ENCODE measurements at places on chromosomes 11 and 22.
A peak's percentile ranks its signal among the peaks of the same experiment; 100 is the strongest.

GRCh38 chr22:22195265-22196017 is 49.1 kb upstream of the VPREB1 start:
- DNase-seq = peak; percentile 68

- DNase-seq = no peak
Measured at GRCh38 chr11:121961321-121961801, 154.7 kb downstream of the BLID start.

DNA sequence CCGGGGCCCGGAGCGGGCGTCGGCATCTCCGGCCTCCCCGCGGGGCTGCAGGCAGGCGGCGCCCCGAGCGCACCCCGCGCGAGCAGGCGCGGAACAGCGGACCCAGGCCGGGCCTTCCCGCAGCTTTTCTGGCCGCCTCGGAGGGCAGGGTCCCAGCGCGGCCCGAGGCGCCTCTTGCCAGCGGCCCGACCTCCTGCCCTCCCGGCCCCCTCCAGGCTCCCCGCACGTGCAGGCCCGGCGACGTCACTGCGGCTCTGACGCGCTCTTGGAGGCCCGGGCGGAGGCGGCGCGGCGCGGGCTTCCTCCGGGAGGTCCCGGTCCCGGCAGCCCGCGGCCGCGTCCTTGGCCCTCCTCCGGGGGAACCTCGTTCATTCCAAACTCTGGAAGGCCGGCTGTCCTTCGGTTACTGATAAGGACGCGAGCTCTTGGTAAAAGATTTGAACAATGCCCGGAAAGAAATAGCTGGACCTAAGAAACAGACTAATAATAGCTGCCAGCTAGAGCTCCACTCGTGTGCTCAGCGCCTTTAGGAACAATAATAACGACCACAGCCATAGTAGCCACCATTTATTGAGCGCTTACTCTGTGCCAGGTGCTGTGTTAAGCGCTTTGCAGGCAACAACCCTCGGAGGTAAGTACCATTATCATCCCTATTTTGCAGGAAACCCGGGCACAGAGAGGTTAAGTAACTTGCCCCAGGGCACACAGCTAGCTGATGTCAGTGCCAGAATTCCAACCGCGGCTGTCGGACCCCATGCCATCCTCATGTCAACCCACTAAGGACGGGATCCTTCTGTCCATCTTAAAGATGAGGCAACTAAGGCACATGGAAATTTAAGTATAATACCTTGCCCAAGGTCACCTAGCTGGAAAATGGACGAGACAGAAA is 39.1 kb upstream of the CREB3L1 start:
- DNase-seq = peak; percentile 85

DNA sequence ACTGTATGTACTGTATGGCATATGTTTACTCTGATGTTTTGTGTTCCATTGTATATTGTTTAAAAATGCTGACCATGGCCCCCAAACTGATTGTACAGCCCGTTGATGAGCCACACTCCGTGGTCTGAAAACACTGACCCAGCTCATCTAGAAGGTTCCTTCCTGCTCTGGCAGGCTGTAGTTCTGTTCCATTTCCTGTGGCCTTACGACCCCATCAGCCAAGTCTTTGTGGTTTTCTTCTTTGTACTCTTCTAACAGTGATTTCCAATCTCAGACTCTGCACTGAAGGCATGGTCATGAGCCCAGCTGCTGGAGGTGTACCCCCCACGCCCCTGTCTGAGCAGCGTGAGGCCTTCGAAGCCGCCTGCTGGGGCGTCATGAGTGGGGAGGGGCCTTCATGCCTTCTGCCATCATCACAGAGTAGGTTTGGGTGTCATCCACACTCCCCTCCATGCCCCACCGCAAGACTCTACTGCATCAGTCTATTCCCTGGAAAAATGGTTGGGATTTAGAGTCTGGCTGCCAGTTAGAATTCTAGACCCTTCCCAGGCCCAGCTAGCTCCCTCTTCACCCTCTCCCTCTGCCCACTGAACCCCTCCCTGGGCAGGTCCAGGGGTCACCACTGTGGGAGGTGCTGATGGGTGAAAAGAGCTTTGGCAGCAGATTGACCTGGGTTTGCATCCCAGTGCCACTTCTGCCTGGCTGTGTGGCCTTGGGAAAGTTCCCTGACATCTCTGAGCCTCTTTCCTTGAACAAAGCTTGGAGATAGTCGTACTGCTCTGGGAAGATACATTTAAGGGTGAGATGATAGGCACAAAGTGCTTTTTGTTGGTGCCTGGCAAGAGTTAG is 11.3 kb upstream of the C11orf96 start:
- DNase-seq = no peak

GRCh38 chr11:72423840-72424239 is 10.5 kb downstream of the CLPB start:
- DNase-seq = no peak

GRCh38 chr11:71246559-71246958 is 5.8 kb downstream of the SHANK2 start:
- no peak for DNase-seq

DNA sequence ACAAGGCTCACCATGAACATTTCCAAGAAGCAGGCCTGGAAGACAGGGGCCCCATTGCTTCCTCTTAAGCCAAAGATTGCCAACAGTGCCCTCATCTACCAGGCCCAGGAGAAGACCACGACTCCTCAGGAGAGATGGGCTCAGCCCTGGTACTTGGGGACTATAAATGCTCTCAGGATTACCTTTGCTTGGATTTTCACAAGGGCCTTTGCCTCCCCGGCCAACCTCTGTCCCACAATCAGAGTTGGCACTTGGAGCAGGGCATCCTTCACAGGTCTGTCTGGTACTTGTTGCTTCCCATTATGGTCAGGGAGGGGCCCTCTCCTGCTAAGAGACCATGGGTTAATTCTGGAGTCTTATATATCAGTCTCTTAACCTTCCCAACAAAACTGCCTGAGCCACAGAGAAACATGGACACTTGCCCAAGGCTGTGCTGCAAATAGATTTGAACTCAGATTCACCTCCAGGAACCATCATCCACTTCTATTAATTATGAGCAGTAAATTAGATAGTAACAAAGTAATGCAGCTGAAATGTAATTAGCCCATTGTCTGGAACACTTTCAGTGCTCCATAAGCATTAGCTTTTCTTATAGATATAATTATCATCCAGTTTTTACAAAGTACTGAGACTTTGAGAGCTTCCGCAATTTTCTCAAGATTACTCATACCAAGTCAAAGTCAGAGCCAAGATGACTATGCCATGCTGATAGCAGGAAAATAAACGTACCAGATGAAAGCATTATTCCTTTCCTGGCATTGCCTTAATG is 33.5 kb downstream of the POU2AF3 start:
- DNase-seq = no peak

DNA sequence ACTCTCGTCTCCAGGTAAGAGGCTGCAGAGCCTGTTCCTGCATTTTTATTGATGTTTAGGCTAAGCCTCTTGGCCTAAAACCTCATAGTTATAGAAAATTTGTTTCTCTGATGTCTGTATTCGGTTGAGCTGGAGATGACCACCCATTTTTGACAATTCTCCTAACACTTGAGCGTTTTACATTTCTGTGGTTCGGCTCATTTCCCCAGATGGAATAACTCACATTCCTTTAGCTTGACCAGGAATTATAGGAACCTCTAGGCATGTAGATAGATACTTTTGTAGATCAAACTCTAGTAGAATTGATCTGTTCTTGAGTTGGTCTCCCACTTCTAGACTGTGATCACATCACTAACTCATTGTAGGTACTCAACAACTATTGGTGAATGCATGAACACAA is 172.6 kb upstream of the CADM1 start:
- DNase-seq = no peak

DNA sequence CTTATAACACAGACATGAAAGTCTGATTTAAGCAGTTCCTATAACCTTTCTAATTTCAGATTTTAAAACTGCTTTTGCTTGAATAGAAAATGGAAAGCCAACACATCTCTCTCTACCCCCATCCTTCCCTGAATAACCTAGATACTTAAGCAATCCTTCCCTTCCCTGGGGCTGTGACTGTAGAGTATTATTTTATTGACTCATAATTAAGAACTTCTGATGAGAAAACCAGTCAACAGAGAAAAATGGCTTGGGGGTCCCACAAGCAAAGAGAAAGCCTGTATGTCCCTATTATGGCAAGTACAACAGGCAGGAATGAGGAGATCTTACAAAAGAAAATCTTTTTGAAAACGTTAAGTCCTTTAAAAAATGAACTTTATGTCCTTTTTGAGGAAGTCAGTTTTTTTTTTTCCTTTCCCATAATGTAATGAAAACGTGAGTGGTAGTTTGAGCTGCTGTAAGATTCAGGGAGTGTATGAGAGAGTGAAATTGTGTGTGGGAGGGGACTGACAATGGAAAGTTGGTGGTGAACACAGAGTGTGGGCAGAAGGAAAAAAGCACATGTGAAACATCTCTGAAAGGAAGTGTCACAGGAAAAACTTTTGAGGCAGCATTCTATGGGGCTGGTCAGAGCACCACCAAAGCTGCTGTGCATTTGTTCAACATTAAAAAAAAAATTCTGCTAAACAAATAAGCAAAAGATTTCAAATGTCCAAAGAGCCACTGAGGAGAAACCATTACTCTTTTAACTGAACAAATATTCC is 154.6 kb downstream of the MAML2 start:
- no peak for DNase-seq

DNA sequence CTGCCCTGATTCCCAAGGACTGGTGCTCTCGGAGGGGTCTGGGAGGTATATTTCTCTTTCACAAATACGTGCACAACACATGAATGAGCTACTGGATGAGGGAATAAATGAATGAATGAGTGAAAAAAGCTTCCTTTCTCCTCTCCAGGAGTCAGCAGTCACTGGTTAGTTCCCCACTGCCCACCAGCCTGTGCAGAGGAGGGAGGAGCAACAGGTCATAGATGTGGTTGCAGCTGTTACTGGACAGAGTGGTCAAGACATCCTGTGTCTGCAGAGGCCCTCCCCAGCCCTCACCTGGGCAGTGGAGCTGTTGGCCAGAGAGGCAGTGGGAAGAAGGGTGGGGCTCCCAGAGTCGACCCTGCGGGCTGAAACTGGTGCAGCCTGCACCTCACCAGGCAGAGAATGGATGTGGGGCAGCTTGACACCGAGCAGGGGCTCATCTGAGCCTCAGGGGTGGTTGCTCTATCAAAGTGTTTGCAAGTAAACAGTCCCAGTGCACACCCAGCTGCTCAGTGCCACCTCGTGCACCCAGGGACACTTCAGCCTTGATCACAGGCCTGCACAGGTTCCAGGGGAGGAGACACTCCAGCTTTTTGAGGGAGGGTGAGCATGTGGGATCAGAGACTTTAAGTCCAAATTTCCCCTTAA is 1.4 kb upstream of the VPREB1 start:
- no peak for DNase-seq

DNA sequence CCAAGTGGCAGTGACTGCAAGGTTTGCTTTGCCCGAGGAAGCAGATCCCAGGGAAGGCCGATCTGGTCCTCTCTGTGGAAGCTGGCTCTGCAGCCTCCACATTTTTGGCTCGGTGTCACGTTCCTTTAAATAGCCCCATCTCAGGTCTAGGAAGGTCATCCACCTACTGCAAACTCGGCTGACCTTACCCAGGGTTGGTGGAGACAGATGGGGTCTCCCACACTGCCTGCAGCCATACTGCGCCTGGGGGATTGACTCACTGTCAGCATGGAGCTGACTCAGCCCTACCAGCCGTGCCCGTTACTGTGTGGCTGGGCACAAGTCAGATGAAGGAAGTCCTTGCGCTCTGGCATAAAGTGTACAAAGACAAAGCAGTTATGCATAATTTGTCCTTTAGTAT is 16.9 kb downstream of the CDPF1 start:
- DNase-seq = no peak

- no peak for DNase-seq
Measured at GRCh38 chr22:38832005-38832978, 11.5 kb downstream of the NPTXR start.

DNA sequence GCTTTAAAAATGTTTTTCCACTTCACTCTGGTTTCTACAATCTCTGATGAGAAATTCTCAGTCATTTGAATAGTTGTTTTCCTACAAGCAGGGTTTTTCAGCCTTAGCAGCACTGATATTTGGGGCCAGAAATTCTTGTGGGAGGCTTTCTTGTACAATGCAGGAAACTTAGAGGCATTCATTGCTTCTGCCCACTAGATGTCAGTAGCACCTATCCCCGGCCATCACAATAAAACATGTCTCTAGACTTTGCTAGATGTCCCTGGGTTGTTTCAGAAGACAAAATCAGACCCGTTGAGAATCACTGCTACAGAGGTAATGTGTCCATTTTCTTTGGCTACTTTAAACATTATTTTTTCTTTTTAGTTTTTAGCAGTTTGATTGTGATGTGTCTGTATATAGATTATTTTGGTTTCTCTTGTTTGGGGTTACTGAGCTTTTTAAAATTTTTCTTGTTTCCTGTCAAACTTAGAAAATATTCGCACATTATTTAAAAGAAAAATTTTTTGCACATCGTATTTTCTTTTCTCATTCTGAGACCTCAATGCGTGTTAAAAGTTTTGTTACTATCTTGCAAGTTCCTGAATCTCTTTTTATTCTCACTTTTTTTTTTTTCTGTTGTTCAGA is 60.8 kb upstream of the CCDC179 start:
- DNase-seq = no peak

DNA sequence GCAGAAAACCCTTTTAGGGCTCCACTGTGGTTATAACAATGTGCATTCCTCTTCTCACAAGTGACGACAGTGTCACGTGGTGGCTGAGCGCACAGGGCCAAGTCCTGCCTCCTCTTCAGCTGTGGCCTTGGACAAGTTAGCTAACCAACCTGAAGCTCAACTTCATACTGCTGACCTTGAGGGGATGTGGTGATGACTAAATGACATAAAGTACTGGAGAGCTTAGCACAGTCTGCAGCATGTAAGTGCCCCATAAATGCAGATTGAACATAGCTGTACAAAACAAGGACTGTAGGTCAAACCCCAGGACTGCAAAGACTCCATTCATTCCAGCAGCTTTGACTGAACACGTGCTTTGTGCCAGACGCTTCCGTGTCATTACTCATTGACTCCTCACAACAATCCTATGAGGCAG is 20.1 kb upstream of the MRGPRX2 start:
- DNase-seq = no peak

- no peak for DNase-seq
Measured at GRCh38 chr11:12414611-12415010, 37.2 kb downstream of the PARVA start.

- DNase-seq = no peak
Measured at GRCh38 chr11:8828580-8829361, 82.2 kb upstream of the AKIP1 start.

GRCh38 chr11:44246726-44247125 is 63.2 kb downstream of the ALX4 start:
- DNase-seq = no peak

Measured in sciatic nerve (tissue), 2 donors.